IMR-90 (cell line): ENCODE measurements at places on chromosomes 7 and 10. TPM values are rescaled to one million over a fixed set of nuclear protein-coding genes. Genes with fewer than 3 reads are reported as not detected.

GRCh38 chr7:22499044-22499443 is 944 bp downstream of the STEAP1B start:
- H3K27me3 ChIP-seq: no peaks in the 10 kb centered on the region
- H3K4me1 ChIP-seq: 0 out of 2 replicates have a peak, but pooled peaks cover 2% of the 10 kb centered on the region
- H3K36me3 ChIP-seq: no peaks in the 10 kb centered on the region
- no peak overlapping the region for H3K27ac ChIP-seq
- DNase-seq: peak; percentile 21

GRCh38 chr7:21942955-21943354 is 2.7 kb downstream of the CDCA7L start:
- no peak for DNase-seq
- H3K27me3 ChIP-seq: no peaks in the 10 kb centered on the region

GRCh38 chr7:97450516-97450915 is 281.4 kb upstream of the TAC1 start:
- H3K36me3 ChIP-seq: no peaks in the 10 kb centered on the region
- no peaks in the 10 kb centered on the region for H3K27me3 ChIP-seq
- H3K4me3 ChIP-seq: no peak overlapping the region
- DNase-seq: no peak
- no peaks in the 10 kb centered on the region for H3K4me1 ChIP-seq

- no peak for DNase-seq
- no peak overlapping the region for H3K27ac ChIP-seq
- H3K4me1 ChIP-seq: no peaks in the 10 kb centered on the region
- H3K4me3 ChIP-seq: no peak overlapping the region
- H3K27me3 ChIP-seq: no peaks in the 10 kb centered on the region; the same call in 1 of the 2 replicates
- H3K36me3 ChIP-seq: no peaks in the 10 kb centered on the region
Measured at GRCh38 chr7:18287482-18287881, 208.1 kb upstream of the HDAC9 start.

- H3K36me3 ChIP-seq: peaks cover 27% of the 10 kb centered on the region
- peak overlapping the region; percentile 68; the same call in 1 of the 2 replicates for H3K27ac ChIP-seq
- DNase-seq: peak; percentile 91
- peaks cover 32% of the 10 kb centered on the region for H3K4me1 ChIP-seq
Measured at GRCh38 chr7:102117743-102118142, 168.9 kb upstream of the SH2B2 start.

DNA sequence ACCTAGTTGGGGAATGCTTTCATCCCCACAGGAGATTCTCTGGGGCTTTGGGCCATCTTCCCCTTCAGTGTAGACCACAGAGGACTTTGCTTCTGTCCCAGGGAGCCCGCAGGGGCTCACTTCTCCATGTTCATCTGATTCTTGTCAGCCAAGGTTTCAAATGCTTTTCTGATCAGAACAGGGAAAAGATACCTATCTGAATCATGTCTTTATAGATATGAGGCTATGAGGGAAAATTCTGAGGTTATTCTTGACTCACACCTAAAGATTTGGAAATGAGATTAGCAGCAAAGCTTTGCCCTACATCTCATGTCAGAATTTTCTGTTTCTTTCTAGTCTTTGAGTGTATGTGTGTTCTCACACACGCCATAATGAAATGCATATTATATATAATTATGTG is 53.3 kb downstream of the FIGNL1 start:
- no peak overlapping the region for H3K27ac ChIP-seq
- no peaks in the 10 kb centered on the region for H3K4me1 ChIP-seq

DNA sequence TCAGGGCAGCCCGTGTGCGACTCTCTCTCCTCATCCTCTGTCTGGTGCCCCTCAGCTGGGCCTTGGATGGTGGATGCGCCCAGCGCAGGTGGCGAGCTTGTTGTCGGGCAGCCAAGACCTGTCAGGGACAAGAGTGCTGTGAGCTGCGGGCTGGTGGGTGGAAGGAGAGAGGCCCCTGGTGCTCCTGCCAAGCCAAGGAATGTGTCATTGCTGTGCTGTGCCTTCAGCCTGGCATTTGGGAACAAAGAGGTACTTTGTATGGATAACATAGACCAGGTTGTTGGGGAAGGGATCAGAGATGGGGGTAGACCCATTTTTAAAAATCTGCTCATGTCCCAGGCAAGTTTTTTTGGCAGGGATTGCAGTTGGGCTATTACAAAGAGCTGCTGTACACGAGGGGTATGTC is 120.9 kb downstream of the PKD1L1 start:
- no peak for DNase-seq
- no peaks in the 10 kb centered on the region for H3K36me3 ChIP-seq
- peaks cover 10% of the 10 kb centered on the region for H3K27me3 ChIP-seq
- peaks cover 6% of the 10 kb centered on the region; the same call in 1 of the 2 replicates for H3K4me1 ChIP-seq

GRCh38 chr7:23410446-23411183 is 59.7 kb downstream of the IGF2BP3 start:
- no peaks in the 10 kb centered on the region for H3K4me1 ChIP-seq
- H3K36me3 ChIP-seq: peaks cover 32% of the 10 kb centered on the region
- no peak overlapping the region for H3K4me3 ChIP-seq
- H3K27me3 ChIP-seq: no peaks in the 10 kb centered on the region

GRCh38 chr7:46168671-46169383 is 247.8 kb upstream of the IGFBP3 start:
- no peak overlapping the region for H3K27ac ChIP-seq
- no peaks in the 10 kb centered on the region for H3K36me3 ChIP-seq
- no peaks in the 10 kb centered on the region for H3K27me3 ChIP-seq
- DNase-seq: peak; percentile 72

DNA sequence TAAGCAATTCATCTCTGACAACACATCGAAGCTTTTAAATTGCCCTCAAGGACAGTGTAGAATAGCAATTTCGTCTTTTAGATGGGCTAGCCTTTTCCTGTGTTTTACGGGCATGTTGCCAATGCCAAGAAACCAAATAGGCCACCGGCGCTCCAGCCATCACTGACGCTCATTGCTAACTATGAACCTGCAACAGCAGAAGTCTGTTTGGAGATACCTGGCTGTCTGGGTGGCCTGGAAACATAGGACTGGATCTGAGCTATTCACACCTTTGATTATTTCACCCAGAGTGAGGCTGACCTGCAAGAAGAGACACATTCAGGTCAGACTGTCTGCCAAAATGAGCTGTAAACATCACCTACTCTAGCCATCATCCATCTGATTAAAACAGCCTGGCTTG is 12.0 kb downstream of the KPNA7 start:
- DNase-seq: no peak
- H3K27ac ChIP-seq: no peak overlapping the region
- no peaks in the 10 kb centered on the region for H3K27me3 ChIP-seq
- H3K36me3 ChIP-seq: no peaks in the 10 kb centered on the region
- no peak overlapping the region for H3K4me3 ChIP-seq

DNA sequence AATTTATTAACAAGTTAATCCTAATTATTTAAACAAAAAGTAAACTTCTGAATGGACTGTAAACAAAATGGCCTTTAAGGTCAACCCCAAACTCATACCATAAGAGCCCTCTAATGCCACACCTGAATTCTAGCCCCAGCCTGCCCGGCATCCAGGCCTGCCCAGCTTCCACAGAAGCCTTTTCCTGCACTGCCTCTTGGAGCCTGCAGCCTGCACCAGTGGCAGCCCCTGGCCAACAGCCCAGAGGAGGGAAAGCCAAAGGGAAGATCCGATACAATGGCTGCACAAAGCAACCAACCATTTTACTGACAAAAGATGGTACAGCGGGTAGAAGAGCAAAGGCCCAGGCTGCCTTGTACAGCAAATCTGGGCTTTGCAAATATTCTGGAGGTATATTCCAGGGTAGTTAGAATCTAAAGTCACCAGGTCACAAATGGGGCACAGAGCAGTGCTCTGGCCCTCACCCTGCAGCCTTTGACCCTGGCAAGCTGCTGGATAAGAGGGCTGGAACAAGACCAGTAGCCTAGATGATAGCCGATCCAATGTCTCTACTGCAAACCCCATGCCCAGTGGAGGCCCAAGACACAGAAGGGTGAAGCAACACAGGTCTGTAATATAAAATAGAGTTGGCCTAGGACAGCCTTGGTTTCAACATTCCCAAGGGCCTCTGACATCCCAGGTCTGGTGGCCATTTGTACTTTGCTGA is 12.5 kb upstream of the CH25H start:
- H3K27me3 ChIP-seq: no peaks in the 10 kb centered on the region
- no peak overlapping the region for H3K4me3 ChIP-seq

DNA sequence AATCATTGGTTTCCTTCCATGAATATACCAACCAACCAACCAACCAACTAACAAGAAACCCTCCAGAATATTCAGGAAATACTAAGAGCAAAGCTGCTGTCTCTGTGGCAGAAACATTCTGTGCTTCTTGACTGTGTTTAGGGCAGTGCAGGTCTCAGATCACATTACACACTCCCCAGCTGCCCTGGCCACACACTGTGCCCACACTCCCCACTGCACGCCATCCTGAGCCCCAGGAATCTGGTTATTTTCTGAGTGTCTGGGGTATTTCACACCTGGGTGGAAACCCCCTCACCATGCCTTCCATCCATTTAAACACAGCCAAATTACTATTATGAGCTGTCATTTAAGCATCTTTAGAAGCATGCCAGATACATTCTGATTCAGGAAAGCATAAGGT is 183.7 kb upstream of the ANK3 start:
- H3K27me3 ChIP-seq: no peaks in the 10 kb centered on the region
- H3K4me3 ChIP-seq: no peak overlapping the region
- no peak for DNase-seq

DNA sequence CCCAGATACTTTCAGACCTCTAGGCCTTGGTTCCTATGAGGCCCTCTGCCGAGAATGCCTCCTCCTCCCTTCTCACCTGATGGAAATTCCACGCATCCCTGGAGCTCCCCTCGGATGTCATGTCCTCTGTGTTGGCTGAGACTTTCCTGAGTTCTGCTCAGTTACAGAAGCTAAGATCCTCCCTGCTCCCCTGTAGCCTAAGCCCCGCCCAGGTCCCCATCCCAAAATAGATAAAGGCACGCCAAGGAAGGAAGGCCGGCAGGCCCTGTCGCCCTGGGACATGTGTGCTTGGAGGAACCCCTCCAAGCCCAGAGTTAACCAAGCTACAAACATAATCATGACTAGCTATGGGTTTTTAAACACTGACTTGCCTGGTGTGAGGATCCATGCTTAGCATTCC is 123.5 kb downstream of the SORBS1 start:
- H3K4me3 ChIP-seq: no peak overlapping the region
- no peak for DNase-seq
- peaks cover 19% of the 10 kb centered on the region for H3K27me3 ChIP-seq
- H3K36me3 ChIP-seq: no peaks in the 10 kb centered on the region
- no peak overlapping the region for H3K27ac ChIP-seq
- H3K4me1 ChIP-seq: no peaks in the 10 kb centered on the region

- no peak overlapping the region for H3K4me3 ChIP-seq
- no peaks in the 10 kb centered on the region for H3K4me1 ChIP-seq
- H3K27ac ChIP-seq: no peak overlapping the region
- no peaks in the 10 kb centered on the region for H3K36me3 ChIP-seq
Measured at GRCh38 chr7:50335795-50336754, 31.6 kb downstream of the IKZF1 start.

DNA sequence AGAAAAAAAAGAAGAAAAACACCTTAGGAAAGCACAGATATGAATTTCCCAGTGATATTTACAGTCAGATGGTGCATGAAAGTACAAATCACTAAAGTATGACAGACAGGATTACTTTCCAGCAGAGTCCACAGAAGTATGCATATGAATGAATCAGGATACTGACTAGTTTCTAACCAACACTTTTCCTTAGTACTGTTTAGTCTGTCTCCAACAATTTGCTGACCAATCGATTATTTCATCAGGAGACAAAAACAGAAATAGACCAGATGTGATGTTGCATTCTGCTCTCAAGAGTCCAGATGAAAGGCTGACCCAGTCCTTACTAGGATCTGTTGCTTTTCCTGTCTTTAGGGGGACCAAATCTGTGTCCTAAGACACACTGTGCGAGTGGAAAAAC is 14.6 kb downstream of the SLC35B4 start:
- H3K4me3 ChIP-seq: no peak overlapping the region
- H3K27me3 ChIP-seq: no peaks in the 10 kb centered on the region
- H3K27ac ChIP-seq: no peak overlapping the region
- peak; percentile 30 for DNase-seq
- H3K36me3 ChIP-seq: peaks cover 9% of the 10 kb centered on the region

- peak; percentile 62 for DNase-seq
- no peak overlapping the region for H3K27ac ChIP-seq
- H3K36me3 ChIP-seq: no peaks in the 10 kb centered on the region
- H3K27me3 ChIP-seq: peaks cover 12% of the 10 kb centered on the region
- H3K4me1 ChIP-seq: peaks cover 3% of the 10 kb centered on the region; the same call in 1 of the 2 replicates
- H3K4me3 ChIP-seq: no peak overlapping the region
Measured at GRCh38 chr7:112411186-112411795, 39.0 kb upstream of the IFRD1 start.

GRCh38 chr7:34900891-34901513 is 136.3 kb downstream of the DPY19L1 start:
- H3K36me3 ChIP-seq: no peaks in the 10 kb centered on the region
- no peak overlapping the region for H3K4me3 ChIP-seq
- no peaks in the 10 kb centered on the region for H3K27me3 ChIP-seq
- H3K4me1 ChIP-seq: no peaks in the 10 kb centered on the region
- no peak overlapping the region for H3K27ac ChIP-seq
- DNase-seq: no peak

- H3K4me1 ChIP-seq: no peaks in the 10 kb centered on the region
- DNase-seq: no peak
- no peak overlapping the region for H3K27ac ChIP-seq
- H3K4me3 ChIP-seq: no peak overlapping the region
Measured at GRCh38 chr10:113444766-113445365, 108.0 kb upstream of the HABP2 start.

CRTAC1 gene
- total RNA-seq: not detected in 2 replicates

MACC1 gene
- total RNA-seq: under 0.01 TPM in 2 replicates

ZNF212 gene
- 3.8 and 4.2 TPM in 2 replicates for total RNA-seq

GRM3 gene
- not detected in 2 replicates for total RNA-seq

TRPV5 gene
- not detected in 2 replicates for total RNA-seq

PDK4 gene
- total RNA-seq: under 0.01 TPM in 2 replicates

XRCC2 gene
- 3.6 and 5.6 TPM in 2 replicates for total RNA-seq

MSMB gene
- total RNA-seq: not detected in 2 replicates

SFRP5 gene
- total RNA-seq: not detected in 2 replicates

GNGT1 gene
- not detected in 2 replicates for total RNA-seq

PRKAR2B gene
- total RNA-seq: 3.0 and 8.1 TPM in 2 replicates

INHBA gene
- total RNA-seq: 112 and 133 TPM in 2 replicates

IGF2BP3 gene
- 59.3 and 94.2 TPM in 2 replicates for total RNA-seq

UCMA gene
- not detected in 2 replicates for total RNA-seq

EXOC4 gene
- 85.5 and 94.6 TPM in 2 replicates for total RNA-seq

THSD7A gene
- total RNA-seq: under 0.01 and 0.18 TPM in 2 replicates
